Spinal cord (tissue), 10 donors: ENCODE measurements at places on chromosomes 11 and 22. TPM values are rescaled to one million over a fixed set of nuclear protein-coding genes. Genes with fewer than 3 reads are reported as not detected.

P2RX6 gene
- 3.3 TPM for total RNA-seq

DNA sequence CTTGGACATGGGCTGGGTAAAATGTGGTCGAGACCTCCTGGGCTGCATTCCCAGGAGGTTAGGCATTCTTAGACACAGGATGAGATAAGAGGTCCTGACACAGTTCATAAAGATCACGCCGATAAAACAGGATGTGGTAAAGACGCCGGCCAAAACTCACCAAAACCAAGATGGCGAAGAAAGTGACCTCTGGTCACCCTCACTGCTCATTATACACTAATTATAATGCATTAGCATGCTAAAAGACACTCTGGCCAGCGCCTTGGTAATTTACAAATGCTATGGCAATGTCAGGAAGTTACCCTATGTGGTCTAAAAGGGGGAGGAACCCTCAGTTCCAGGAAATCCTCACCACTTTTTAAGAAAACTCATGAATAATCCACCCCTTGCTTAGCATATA, 983.3 kb downstream of the OPCML start:
- no peaks in the 10 kb centered on the region for H3K36me3 ChIP-seq
- no peak overlapping the region for H3K27ac ChIP-seq
- H3K4me1 ChIP-seq, result peaks cover under 1% of the 10 kb centered on the region
- no peaks in the 10 kb centered on the region for H3K27me3 ChIP-seq

- H3K27ac ChIP-seq, result no peak overlapping the region
- H3K4me1 ChIP-seq, result peaks cover 70% of the 10 kb centered on the region
- no peak overlapping the region for H3K4me3 ChIP-seq
- H3K27me3 ChIP-seq, result no peaks in the 10 kb centered on the region
- DNase-seq, result no peak
Observed at GRCh38 chr22:29691636-29692326, 28.0 kb upstream of the CABP7 start.

OR6T1 gene
- not detected for total RNA-seq

DNA sequence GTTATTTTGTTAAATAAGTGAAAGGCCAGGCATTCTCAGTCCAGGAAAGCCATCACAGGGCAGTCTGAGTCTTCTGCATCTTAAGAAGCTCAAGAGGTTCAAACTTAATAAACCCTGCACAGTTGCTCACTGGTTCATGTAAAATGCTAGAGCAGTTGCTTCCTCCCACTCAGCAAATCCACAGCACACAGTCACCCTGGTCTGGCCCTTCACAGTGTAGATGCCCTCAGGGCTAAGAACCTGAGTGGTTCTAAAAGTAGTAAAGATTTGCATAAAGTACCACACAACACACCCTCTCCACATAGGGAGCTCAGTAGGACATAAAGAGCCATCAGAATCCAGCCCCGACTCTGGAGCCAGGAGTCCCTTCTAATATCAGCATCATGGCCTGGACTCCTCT, 58.7 kb downstream of the ZNF280B start:
- no peak overlapping the region for H3K27ac ChIP-seq
- no peak for DNase-seq

SPI1 gene
- total RNA-seq, result 7.9 TPM

MPZL3 gene
- 5.8 TPM for total RNA-seq

DNA sequence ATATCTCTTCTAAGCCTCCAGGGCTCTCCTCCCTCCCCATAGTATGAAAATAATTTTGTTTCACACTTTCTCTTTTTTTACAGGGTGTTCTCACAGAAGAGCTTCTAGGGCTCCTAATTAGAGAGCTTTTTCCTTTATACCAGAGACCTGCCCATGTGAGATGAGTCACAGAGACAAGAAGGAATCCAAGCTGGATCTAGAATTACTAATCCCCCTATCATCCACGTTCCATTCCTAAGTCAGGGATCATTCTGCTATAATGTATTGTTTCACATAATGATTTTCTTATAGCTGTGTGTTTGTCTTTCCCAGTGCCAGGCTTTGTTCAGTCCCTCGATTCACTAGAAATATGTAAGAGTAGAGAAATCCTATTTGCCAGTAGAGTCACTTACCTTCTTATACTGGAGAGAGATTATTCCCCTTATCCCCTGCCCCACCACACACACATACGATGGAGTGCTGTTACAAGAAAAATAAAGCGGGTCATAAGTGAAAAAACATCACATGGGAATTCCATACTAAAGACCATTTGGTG, 778.3 kb upstream of the LRRC4C start:
- no peak overlapping the region for H3K4me3 ChIP-seq
- no peak for DNase-seq
- H3K27me3 ChIP-seq, result no peaks in the 10 kb centered on the region
- no peaks in the 10 kb centered on the region for H3K36me3 ChIP-seq
- H3K4me1 ChIP-seq, result no peaks in the 10 kb centered on the region

- peaks cover 5% of the 10 kb centered on the region for H3K4me1 ChIP-seq
- no peaks in the 10 kb centered on the region for H3K27me3 ChIP-seq
- no peak for DNase-seq
- H3K4me3 ChIP-seq, result no peak overlapping the region
Observed at GRCh38 chr22:36733271-36733670, 29.7 kb upstream of the CACNG2 start.

GRCh38 chr11:95379479-95379878, 148.5 kb upstream of the SESN3 start:
- no peaks in the 10 kb centered on the region for H3K4me1 ChIP-seq
- no peak for DNase-seq
- H3K27ac ChIP-seq, result no peak overlapping the region
- H3K27me3 ChIP-seq, result no peaks in the 10 kb centered on the region
- no peaks in the 10 kb centered on the region for H3K36me3 ChIP-seq

DNA sequence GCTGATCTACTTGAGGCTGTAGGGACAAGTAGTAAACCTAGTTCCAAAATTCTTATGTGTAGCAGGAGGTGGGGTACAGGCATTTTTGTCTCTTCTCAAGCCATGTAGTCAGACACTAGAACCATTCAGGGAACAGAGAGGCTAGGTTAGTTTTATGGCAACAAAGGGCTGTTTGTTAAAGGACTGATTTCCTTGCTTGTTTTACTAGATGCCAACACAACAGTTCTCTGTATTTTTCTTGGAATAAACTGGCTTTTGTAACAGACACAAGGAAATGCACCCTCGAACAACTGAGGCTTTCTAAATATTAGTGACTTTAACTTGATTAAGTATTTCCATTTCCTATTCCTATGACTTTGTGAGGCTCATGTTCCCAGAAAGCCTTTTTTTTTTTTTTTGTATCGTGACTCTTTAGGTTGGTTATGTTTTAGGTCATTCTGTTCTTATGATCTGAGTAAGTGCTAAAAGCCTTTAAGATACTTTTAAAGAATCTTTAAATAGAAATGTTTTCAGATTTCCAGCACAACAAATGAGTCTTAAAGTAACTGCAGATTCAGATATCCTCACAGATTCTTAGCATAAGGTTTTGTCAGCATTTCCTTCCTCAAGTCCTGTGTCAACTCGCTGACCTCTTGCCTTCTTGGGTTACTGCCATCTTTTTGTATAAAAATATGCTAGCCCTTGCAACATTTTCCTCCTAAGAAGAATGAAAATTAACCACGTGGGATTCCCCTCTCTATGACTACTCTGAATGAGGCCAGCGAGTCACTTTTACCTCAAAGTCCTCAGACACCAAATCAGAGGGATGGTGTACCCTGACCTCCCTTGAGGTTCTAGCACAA, 92.5 kb downstream of the CCDC83 start:
- H3K4me1 ChIP-seq, result no peaks in the 10 kb centered on the region
- H3K36me3 ChIP-seq, result no peaks in the 10 kb centered on the region
- peak overlapping the region; percentile 3 for H3K27ac ChIP-seq
- no peak for DNase-seq

- no peaks in the 10 kb centered on the region for H3K4me1 ChIP-seq
- H3K36me3 ChIP-seq, result peaks cover 11% of the 10 kb centered on the region
- peak overlapping the region; percentile 63 for H3K27ac ChIP-seq
- no peaks in the 10 kb centered on the region for H3K27me3 ChIP-seq
- DNase-seq, result peak; percentile 29
Observed at GRCh38 chr11:82988936-82989627, 82.6 kb downstream of the RAB30 start.

DNA sequence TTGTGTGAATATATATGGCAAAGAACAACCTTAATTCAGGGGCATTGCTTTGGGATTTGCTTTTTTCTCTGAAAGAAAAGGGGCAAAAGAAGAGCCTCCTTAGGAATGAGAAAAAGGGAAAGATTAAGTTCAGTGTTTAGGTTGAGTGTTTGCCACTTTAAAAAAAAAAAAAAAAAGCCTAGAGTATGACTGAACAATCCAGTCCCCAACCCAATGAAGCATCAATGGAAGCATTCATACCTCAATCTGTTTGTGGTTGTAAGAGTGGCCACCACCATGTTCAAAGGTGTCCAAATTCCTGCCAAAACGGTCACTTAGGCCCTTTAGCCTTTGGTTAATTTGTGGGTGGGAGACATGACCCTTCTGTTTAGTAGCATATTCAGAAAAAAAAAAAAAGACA, 260.6 kb downstream of the SOX6 start:
- no peak overlapping the region for H3K27ac ChIP-seq
- no peak overlapping the region for H3K4me3 ChIP-seq
- no peaks in the 10 kb centered on the region for H3K27me3 ChIP-seq
- no peaks in the 10 kb centered on the region for H3K36me3 ChIP-seq

DNA sequence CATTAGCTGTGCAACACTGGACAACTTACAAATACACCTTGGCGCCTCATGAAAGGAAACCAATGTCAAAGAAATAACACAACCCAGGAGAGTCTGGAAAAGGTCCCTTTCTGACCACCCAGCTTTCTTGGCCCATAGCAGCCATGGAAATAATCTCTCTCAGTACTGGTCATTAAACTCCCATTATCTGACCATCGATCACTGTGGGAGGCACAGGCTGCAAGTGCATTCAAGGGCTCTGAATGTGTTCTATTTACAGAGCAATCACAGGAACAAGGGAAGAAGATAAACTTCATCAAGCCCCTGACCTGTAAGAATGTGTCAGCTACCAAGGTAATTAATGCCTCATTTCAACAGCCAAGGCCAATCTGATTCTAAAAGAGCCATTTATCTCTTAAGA, 40.1 kb downstream of the CTSC start:
- peak; percentile 56 for DNase-seq
- no peaks in the 10 kb centered on the region for H3K4me1 ChIP-seq
- H3K27ac ChIP-seq, result no peak overlapping the region

DNA sequence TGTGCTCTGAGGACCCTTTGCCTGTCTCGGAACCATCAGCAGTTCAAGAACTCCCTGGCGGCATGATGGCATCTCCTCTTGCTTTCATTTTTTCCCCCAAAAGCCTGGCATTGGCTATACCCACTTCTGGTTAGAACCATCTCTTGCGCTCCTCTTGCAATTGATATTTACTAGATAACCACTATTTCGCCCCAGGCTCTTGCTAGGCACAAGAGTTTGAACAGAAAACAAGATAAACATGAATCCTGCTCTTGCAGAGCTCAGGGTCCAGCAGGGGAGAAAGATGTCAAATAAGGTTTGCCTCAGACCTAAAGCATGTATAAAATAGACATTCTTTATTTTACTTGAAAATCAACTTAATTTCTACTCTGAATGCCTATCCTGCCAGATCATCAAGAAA, 33.1 kb downstream of the SLCO2B1 start:
- no peaks in the 10 kb centered on the region for H3K36me3 ChIP-seq
- no peak for DNase-seq
- H3K4me3 ChIP-seq, result no peak overlapping the region
- H3K27me3 ChIP-seq, result no peaks in the 10 kb centered on the region
- peaks cover 9% of the 10 kb centered on the region for H3K4me1 ChIP-seq
- no peak overlapping the region for H3K27ac ChIP-seq

DNA sequence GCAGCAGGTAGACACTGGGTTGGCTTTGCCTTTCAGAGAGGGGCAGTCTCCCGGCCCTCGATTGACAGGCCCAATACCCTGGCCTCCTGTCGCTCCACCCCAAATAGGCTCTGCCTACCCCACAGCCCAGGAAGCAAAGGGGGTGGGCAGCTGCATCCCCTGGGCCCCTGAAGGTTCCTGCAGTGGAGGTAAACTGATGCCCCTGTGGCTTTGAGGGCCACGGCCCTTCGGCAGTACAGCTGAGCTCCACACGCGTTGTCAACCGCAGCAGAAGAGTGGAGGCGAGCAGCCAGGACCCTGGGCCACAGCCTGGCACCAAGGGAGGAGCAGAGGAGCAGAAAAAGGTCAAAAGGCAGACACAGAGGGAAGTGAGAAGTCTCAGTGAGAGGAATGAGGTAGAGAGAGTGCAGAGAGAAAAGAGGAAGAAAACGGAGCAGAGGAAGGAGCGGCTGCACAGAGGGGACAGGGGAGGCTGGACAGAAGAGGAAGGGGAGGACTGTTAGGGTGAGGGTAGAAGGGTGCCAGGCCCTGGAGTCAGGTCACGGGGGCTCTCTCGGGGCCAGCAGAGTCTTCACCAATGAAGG, 64.0 kb downstream of the SLC22A12 start:
- no peak overlapping the region for H3K27ac ChIP-seq
- peaks cover 64% of the 10 kb centered on the region for H3K36me3 ChIP-seq
- no peak overlapping the region for H3K4me3 ChIP-seq

DNA sequence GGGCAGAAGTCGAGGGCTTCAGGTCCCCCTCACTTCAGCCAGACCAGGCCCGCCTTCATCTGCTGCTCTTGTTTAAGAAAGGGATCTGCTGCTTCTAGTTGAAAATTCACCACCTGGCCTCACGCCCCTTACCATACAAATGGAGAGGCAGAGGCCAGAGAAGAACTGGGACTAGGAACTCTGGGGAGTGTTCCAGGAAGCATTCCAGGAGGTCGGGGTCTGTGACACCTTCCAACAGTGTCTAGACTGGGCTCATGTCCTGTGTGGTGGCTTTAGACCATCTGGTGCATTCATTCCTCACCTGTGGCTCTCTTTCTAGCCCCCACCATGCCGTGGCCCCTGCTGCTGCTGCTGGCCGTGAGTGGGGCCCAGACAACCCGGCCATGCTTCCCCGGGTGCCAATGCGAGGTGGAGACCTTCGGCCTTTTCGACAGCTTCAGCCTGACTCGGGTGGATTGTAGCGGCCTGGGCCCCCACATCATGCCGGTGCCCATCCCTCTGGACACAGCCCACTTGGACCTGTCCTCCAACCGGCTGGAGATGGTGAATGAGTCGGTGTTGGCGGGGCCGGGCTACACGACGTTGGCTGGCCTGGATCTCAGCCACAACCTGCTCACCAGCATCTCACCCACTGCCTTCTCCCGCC, 12.3 kb downstream of the TSKU start:
- H3K4me1 ChIP-seq, result peaks cover 31% of the 10 kb centered on the region
- DNase-seq, result no peak
- no peak overlapping the region for H3K27ac ChIP-seq
- peaks cover 29% of the 10 kb centered on the region for H3K36me3 ChIP-seq
- H3K4me3 ChIP-seq, result no peak overlapping the region

- no peak overlapping the region for H3K4me3 ChIP-seq
Observed at GRCh38 chr11:15091625-15092024, 18.2 kb downstream of the CALCB start.

GRCh38 chr11:68143310-68143689, 22.1 kb upstream of the CHKA start:
- H3K4me3 ChIP-seq, result no peak overlapping the region
- no peaks in the 10 kb centered on the region for H3K36me3 ChIP-seq
- H3K27me3 ChIP-seq, result no peaks in the 10 kb centered on the region
- DNase-seq, result no peak
- no peak overlapping the region for H3K27ac ChIP-seq
- peaks cover 56% of the 10 kb centered on the region for H3K4me1 ChIP-seq

CAT gene
- total RNA-seq, result 109 TPM

- no peak for DNase-seq
- H3K4me3 ChIP-seq, result no peak overlapping the region
- peaks cover 98% of the 10 kb centered on the region for H3K36me3 ChIP-seq
- H3K27me3 ChIP-seq, result no peaks in the 10 kb centered on the region
- H3K4me1 ChIP-seq, result peaks cover 32% of the 10 kb centered on the region
Observed at GRCh38 chr11:64629796-64630562, 39.0 kb downstream of the SLC22A12 start.
